OCI-LY7 (cell line): ENCODE measurements at places on chromosomes 13 and 19.

DNA sequence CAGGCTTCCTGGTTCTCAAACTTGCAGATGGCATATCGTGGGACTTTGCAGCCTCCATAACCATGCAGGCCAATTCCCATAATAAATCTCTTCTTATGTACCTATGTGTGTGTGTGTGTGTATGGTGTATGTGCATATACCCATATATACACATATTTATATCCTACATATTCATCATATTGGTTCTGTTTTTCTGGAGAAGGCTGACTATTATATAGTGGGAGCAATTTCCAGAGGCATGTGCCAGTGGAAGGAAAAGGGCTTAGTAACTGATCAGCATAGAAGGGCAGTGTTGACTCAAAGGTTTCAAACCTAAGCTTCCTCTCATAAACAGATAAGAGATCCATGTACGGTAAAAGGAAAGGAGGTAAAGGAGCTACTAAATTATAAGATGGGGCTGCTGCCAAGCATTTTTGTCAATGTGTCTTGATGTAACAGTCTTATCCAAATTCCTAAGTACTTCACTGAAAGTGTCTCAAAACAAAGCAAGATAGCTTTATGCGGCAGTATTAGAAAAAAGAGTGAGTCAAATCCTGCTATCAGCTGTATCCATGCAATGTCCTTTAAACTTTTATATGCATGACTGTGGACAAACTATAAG is 432.1 kb downstream of the TBC1D4 start:
- DNase-seq = no peak

- DNase-seq = no peak
These were observed 417.1 kb downstream of the LMO7 start for GRCh38 chr13:76053181-76053580.

DNA sequence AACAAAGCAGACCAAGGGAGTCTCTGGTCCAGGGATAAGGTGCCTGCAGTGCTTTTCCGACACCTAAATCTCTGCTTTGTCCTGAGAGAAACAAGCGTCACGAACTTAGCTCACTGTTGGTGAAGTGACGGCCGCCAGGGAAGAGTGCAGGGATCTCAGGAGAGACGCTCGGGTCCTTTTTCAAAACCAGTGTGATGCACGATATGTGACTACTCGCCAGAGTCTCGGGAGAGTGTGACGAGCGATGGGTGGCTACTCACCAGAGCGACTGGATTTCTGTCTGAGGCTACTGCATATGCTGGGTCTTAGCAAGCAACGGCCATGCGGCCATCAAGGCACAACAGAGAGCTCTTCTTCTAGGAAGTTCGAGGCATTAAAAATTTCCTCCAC is 16.5 kb upstream of the CFAP97D2 start:
- no peak for DNase-seq

- no peak for DNase-seq
These were observed 88.4 kb downstream of the FOXO1 start for GRCh38 chr13:40578055-40578454.

DNA sequence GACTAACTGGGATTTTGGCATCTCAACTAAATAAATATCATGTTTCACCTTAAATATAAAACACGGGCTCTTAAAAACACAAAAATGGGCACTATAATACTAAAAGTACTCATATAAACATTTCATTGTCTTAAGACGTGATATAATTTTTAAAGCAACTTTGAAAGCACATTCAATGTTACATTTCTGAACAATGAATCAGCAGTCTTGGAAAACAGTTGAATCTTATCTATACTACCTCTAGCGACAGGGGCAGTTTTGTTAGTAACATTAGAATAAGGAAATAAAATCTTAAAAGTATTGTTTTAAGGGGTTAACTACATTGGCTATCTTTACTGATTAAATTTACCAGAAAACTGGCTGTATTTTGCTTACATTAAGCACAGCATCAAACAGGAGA is 156.9 kb downstream of the UGGT2 start:
- DNase-seq = no peak

DNA sequence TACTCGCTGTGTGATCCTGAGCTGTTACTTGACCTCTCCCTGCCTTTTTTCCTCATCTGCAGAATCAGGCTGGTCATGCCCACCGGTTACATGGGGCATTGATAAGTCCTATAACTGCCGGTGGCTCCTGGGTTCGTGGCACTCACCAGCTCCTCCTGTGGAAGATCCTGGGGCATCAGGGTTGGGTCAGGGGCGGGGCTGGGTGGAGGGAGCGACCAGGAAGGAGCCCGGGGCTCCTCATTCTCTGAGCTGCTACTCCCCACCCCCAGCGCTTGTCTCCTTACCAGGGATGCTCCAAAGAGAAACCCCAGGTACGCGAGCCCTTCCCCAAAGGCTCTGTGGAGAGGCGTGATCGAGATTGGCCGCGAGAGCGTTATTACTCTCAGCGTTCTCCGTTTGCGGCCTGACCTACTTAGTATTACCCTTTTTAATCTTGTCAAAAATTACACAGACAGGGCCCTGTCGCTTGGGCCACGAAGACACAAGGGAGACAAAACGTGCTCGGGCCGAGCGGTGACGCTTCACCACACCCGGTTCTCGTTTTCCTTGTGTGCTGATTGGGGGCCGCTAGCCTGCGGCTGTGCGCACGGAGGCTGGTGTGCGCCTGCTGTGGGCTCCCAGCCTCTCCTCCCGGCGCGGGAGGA is 10.7 kb downstream of the HDGFL2 start:
- no peak for DNase-seq

- no peak for DNase-seq
These were observed 2.4 kb downstream of the RNF6 start for GRCh38 chr13:26219726-26220125.

DNA sequence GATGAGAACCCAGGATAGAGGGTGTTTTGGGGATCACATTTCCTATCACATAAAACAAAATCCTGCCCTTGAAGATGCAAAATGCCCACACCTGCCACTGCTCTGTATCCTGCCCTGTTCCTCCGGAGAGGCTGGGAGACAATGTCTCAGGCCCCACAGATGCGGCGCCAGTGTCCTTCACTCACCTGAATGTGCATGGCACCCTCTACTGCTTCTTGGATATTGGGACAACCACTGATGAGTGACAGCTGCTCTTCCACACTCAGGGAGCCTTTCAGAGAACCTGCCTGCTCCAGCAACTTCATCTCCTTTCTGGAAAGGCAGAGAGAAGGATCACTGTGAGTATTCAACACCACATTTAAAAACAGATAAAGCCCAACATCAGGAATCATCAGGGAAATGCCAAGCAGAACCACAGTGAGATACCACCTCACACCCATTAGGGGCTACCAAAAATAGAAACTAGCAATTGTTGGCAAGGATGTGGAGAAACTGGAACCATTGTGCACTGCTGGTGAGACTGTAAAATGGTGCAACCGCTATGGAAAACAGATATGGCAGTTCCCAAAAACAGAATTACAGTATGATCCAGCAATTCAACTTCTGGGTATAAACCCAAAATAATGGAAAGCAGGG is 36.4 kb downstream of the CRYL1 start:
- peak; percentile 55 for DNase-seq

DNA sequence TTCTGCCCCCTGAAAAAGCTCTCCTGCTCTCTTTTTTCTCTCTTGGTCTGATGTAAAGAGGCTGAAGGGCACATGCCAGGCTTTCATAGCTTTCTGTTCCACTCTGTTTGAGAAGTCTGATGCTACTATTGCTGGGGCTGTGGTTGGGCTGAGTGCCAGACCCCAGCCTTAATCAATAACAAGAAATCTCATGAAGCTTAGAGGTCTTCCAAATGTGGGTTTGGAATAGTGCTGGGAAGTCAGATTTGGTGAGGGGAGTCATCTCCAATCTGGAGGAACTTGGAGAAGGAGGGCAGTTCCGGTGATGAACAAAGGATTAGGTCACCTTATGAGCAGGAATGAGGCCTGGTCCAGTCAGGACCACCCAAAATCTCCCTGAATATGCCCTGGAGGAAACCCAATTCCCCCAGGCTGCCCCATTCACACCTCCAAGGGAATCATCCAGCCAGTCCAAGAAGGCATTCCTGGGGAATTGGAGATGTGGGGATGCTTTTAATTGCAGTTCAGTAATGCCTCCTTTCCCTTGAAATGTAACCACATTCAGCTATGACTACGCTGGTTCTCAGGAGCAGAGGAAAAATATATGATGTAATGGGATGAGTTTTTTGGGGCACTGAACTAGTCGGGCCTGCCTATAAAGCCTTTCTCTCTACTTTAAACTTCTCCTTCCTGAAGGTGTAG is 102.0 kb downstream of the STARD13 start:
- no peak for DNase-seq

GRCh38 chr19:52603558-52604207 is 33.6 kb downstream of the ZNF701 start:
- DNase-seq = no peak

- no peak for DNase-seq
These were observed 895.6 kb upstream of the SLC10A2 start for GRCh38 chr13:103961784-103962183.

DNA sequence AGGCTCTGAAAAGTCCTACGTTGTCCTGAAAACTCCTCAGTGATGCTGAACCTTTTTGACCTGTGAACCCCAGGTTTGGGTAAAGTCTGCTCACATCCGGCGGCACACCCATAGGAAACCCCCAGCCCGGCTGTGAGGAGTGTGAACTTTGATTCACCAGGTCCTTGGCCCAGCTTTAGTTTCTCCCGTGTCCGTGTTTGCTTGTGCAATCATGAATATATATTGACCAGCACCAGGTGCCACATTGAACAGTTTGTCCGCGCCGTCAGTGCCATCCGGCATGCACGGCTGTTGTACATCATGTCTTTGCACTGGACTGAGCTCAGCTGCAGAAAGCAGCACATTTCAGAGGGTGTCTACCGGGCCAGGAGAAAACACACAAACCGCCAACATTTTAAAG is 45.3 kb downstream of the NFIC start:
- no peak for DNase-seq

- no peak for DNase-seq
These were observed 244.8 kb downstream of the NHLRC3 start for GRCh38 chr13:39283072-39283471.

- DNase-seq = no peak
These were observed 84.6 kb downstream of the FRY start for GRCh38 chr13:32116210-32116609.

DNA sequence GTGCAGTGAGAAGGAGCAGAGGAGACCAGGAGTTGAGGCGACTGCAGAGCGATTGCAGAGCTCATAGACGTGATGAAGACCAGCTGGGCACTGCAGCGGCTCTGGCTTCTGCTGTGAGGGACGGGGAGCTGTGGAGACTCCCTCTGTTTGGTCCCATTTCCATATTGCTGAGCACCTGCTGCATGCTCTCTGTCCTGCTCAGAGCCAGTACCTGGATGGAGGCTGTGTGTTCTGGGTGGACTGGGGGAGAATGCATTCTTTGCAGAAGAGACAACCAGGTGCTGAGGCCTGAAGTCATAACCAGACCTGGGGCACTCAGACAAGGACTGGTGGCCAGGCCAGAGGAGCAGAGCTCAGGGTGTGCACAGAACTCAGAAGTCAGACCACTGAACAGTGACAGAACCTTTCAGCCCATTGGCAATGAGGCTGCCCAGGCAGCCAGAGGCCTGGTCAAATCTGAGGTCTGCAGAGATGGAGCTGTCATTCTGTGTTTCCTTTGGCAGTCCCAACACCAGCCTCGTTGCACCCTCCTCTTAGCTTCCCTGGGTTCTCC is 1.3 kb upstream of the A1BG start:
- DNase-seq = no peak

GRCh38 chr13:107767119-107767518 is 448.2 kb downstream of the LIG4 start:
- no peak for DNase-seq

DNA sequence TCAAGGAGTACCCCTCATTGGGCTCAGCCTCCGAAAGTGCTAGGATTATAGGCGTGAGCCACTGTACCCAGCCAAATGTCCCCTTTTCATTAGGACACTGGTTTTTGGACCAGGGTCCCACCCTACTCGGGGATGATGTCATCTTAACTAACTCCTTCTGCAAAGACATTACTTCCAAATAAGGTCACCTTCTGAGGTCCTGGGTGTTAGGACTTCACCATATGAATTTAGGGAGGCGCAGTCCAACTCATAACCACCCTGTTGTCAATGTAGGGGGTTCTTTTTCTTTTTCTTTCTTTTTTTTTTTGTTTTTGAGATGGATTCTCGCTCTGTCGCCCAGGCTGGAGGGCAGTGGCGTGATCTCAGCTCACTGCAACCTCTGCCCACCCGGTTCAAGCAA is 32.7 kb upstream of the NFIC start:
- DNase-seq = no peak

- DNase-seq = no peak
These were observed 48.4 kb downstream of the SERP2 start for GRCh38 chr13:44421853-44422525.

- DNase-seq = peak; percentile 6
These were observed 73.7 kb downstream of the UQCRFS1 start for GRCh38 chr19:29139227-29139626.

DNA sequence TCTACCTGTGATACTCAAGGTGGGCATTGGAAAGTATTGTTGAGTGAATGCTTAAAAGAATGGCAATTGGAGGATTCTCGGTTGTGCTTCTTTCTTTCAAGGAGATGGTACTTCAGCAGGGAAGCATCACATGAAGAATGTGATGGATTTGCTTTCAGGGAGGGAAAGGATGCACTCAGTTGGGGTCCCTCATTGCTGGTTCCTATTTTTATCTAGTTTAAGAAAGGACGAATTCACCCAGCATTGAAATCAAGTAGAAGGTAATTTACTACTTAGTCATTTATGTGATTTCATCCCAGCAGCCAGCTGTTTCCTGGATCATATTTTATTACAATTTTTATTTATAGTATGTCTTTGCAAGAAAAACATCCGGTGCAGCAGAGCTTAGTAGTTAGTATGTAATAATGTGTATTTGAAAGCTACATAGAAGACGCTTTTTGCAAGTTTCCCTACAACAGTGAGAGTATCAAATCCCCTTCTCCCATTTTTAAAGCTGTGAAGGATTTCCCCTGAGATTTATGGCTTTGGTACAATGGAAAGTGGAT is 417.9 kb downstream of the GPC5 start:
- DNase-seq = no peak

DNA sequence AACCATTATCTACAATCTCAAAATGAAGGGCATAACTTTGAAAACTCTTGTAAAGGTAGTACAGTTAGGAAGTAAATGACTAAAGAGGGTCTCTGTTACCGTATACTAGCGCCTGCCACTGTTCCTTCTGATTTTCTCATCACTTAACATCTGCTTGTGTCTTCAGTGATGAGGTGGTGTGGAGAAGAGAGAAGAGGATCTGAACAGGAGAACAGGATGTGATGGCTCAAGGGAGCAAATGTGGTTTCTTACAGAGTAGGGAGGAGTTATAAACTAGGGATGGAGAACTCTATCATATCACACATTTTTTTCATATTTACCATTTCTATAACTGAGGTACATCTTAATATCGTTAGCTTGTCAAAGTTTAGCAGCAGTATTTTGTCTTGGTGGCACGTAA is 1.1 kb downstream of the KCTD4 start:
- no peak for DNase-seq
